ENCODE measurements at places on chromosomes 1 and 21.

DNA sequence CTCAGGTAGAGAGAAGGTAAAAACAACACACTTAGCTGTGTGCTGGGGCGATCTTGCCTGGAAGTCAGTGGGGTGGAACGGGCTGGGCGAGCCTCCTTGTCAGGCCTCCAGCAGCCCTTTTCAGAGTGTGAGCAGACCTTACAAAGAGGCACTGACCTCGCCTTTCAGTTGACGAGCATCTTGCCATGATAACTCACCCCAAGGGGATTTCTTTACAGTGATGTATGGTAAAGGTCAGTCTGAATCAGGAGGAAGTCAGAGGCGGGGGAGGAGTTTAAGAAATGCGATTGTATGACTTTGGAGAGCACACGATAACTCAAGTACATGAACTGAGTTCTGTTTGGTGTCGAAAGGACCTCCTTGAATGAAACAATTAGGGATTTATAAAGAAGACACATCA is 326.5 kb upstream of the PROX1 start:
- DNase-seq = no peak

DNA sequence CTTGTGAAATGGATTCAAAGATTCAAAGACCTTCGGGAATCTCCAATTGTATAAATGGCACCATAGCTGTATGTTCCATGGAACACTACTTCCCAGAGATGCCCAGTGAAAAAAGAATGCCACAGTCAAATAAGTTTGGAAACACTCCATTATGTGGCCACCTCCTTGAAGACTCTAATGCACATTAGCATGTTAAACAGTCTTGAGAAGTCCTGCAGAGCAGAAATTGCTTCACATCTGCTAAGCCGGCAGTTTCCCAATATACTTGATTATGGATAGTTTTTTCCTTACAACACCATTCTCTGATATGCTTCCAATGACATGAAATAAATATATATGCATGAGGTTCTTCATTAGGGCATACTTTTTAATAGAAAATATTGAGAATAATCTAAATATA is 12.7 kb upstream of the SELE start:
- DNase-seq = no peak

DNA sequence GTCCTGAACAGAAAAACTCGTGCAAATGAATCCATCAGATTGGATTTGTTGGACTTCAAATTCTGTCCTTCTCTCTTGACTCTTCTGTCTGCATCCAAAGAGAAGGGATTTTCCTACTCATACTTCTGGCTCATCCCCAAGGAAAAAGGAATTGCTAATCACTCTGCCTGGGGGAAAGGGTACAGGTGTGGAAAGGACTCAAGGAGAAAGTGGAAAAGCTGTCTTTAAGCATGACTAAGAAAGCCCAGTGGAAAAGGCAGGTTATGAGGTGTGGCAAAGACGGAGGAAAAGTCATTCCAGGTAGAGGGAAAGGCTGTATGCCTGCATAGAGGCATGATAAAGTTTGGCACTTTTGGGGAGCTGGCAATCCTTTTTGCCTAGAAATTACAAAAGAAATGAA is 43.4 kb downstream of the PTGS2 start:
- no peak for DNase-seq

GRCh38 chr21:35504277-35504676 is 455.2 kb upstream of the RUNX1 start:
- no peak for DNase-seq

DNA sequence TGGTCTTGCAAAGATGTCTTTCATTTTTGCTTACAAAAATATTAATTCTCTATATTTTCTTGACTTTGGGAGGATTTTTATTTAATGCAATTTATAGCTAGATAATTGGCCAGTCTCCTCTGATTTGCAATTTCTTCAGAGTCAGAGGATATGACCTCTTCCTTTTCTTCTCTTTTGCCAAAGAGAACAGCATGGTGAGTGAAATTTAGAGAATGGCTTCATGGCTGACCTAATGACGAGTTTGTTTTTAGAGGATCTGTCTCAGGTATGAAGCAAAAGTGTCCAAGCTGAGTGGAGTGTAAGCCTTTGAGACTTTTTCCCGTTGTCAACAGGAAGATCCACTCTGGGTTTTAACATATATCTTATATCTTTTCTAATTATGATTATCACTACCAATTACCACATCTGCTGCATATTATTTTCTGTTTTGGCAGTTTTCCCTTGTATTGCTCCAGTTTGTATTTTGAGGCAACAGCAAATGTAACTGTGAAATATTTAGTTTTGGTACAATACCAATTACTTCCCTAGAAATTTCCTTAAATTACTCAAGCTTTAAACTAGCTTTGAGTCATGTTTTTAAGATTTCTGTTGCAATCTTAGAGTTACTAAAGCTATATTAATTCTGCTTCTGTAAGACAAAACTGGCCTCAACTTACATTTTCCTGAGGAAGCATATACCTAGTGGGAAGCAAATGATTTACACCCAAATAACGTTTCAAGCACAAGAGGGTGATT is 332.8 kb upstream of the ZRANB2 start:
- DNase-seq = no peak

DNA sequence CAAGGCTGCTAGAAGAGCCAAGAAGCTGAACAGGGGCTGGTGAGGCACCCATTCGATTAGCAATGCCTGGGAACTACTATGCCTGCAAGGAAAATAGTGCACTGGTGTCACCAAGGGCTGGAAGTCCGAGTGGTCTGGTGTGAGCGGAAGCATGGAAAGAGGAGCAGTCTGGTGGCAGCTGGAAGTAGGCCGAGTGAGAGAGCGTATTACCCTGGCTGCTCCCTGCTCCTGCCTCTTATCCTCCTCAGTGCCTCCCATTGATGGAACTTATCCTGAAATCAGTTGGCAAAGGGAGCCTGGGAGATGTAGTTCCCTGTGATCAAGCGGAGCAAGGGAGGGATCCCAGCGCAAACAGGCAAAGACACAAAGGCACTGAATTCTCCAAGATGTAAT is 9.6 kb downstream of the SMAP2 start:
- no peak for DNase-seq

- no peak for DNase-seq
These were observed 13.6 kb upstream of the LYPLAL1 start for GRCh38 chr1:219159946-219160645.

- DNase-seq = no peak
These were observed 15.8 kb downstream of the RCSD1 start for GRCh38 chr1:167645625-167646414.

GRCh38 chr1:1777583-1777899 is 729 bp downstream of the NADK start:
- DNase-seq = no peak

DNA sequence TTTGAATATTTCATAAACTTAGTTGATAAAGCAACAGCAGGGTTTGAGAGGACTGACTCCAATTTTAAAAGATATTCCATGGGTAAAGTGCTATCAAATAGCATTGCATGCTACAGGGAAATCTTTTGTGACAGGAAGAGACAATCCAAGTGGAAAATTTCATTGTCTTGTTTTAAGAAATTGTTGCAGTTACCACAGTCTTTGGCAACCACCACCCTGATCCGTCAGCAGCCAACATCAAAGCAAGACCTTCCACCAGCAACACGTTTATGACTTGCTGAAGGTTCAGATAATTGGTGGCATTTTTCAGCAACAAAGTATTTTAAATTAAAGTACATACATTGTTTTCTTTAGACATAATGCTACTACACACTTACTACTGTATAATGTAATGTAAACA is 47.8 kb downstream of the ADGRL4 start:
- DNase-seq = no peak

- peak; percentile 68 for DNase-seq
These were observed 21.3 kb upstream of the PRSS38 start for GRCh38 chr1:227793948-227794816.

- DNase-seq = no peak
These were observed 15.6 kb downstream of the SLC22A15 start for GRCh38 chr1:115991909-115992308.

- DNase-seq = no peak
These were observed 23.3 kb downstream of the H3-3A start for GRCh38 chr1:226085675-226086285.

DNA sequence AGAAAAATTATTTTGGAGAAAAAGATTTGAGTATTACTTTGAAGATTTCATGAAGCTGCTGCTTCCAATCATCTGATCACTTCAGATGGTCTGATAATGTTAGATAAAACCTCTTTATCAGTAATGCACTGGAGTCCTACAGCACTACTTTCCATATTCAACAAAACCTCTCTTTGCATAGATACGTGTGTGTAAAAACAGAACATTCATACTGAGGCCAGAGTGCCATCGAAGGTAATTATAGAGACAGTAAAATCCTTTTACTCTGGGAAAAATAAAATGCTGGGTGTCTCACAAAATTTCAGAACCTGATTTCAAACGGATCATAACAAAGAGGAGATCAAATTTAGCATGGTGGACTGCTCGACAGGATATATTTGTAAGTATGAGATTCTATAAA is at the start of gene RGS13:
RGS13 (plus strand) TSS at position 209 of the 400 bp plus-strand sequence. CDS start 8,188 bp downstream, outside the sequence.
- no peak for DNase-seq

GRCh38 chr1:38624336-38625039 is 235.1 kb downstream of the RRAGC start:
- DNase-seq = no peak

DNA sequence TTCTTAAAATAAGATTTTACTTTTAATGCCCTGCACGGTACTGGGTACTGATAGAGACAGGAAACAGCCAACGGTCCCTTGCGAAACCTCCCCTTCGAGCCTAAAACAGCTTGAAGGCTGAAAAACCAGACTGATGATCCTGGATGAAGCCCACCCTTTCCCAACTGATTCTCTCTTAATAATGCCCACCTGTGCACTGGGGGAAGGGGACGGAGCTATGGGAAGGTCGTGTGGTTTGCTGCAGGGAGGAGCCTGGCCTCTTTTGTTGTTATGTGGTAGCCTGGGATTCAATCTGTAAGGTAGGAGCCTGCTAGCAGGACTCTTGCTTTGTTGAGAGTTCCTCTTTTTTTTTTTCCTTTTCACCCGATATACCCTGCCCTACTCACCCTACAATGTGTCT is 25.6 kb downstream of the SAMSN1 start:
- DNase-seq = no peak

DNA sequence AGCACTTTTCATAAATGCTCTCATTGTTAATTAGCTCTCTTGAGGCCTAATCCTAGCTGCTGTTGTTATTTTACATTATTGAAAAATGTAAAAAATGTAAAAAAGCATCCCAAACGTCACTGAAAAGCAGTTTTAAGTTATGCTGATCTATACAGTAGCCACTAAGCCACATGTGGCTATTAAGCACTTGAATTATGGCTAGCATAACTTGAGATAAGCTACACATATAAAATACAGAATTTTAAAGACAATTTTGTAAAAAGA is 18.4 kb upstream of the DNASE2B start:
- no peak for DNase-seq

DNA sequence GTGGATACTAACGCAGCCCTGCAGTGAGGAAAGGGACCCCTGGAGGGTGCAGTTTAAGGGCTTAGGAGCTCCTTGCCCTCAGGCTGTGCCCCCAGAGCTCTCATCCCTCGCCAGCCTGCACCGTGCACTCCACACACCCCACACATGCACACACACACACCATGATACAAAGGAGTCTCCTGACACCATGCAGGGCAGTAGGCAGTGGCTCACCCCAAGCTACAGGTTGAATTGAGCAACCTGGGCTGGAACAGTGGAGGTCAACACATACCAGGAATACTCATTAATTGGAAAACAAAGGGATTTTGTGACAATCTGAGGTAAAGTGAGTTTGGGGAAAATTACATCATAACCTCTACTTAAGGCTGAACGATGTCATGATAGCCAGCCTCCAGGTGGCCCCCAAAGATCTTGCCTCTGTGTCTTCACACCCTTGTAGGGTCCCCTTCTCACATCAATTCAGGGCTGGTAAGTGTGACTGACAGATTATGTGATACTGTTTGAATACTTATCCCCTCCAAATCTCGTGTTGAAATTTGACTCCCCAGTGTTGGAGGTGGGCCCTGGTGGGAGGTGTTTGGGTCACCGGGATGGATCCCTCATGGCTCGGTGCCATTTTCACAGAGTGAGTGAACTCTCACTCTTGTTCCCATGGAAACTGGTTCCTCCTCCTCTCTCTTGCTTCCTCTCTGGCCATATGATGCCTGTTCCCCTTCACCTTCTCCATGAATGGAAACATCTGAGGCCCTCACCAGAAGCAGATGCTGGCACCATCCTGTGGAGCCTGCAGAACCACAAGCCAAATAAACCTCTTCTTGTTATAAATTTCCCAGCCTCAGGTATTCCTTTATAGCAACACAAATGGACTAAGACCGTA is 111.0 kb upstream of the RAB4A start:
- DNase-seq = no peak

DNA sequence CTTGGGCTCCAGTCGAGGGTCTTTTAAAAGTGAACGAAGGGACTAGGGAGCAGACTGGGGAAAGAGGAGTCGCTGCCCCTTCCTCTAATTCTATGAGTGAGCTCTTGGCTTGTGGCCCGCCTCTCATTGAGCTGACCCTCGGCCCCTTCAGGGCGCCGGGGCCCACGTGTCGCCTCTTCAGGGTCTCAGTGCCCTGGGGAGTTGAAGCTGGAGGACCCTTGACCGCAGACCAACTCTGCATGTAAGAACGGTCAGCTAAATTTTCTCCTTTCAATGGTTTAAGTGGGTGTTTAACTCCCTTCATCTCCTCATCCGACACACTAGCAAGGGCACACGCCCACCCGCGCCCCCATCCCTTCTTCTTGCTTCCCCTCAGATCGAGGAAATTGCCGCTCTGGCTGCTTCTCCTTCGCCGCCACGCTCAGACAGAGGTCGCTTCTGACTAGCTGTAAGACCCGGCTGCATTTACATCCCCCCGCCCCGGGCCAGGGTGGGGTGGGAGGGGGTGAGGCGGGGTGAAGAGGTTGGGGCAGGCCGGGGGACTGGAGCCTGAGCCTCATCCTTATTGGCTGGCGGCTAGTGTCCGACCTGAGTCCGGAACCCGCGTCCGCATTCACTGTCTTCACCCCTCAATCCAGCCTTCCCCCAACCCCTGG is 10.9 kb downstream of the NR5A2 start:
- peak; percentile 83 for DNase-seq

- no peak for DNase-seq
These were observed 40.8 kb downstream of the CDK18 start for GRCh38 chr1:205545001-205545919.

GRCh38 chr1:167617153-167618147 is 12.6 kb upstream of the RCSD1 start:
- peak; percentile 29 for DNase-seq

DNA sequence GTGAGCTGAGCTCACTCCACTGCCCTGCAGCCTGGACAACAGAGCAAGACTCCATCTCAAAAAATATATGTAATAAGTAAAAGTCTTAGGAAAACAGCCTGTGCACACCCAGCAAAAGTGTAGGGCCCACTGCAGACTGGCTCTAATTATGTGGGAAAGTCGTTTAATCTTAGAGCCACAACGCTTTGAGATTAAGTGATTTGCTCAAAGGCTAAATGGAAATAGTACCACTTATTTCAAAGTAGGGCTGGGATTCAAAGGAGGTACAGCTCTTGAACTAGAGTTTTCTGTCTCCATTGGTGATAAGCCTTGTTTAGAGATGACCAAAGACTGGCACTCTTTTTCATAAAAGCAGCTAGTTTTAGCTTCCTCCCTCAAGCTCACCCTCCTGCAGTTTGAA is 2.2 kb downstream of the TACSTD2 start:
- DNase-seq = no peak

All from nephron progenitor cell (in vitro differentiated cells).